Activated CD8-positive, alpha-beta T cell treated with anti-CD3 and anti-CD28 coated beads for 36 hours (primary cell): ENCODE measurements at places on chromosomes 16 and 17.
A peak's percentile ranks its signal among the peaks of the same experiment; 100 is the strongest.

GRCh38 chr17:57918017-57918895, 37.0 kb downstream of the CUEDC1 start:
- no peak for DNase-seq

DNA sequence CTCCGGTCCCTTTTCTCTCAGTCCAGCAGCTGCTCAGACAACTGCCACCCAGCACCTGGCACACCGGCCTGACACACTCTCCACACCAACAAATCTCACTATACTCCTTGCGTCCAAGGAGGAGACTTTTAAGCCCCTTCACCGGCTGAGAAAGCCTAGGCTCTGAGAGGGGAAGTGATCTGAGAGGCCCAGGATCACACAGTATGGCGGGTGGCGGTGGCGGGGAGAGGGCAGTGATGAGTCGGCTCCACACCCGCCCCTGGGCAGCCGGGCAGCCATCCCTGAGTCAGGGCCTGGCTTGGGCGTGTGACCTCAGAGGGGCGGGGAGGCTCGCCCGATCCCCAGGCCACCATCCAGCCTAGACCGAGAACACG, 569 bp downstream of the FLII start:
- peak; percentile 77 for DNase-seq

DNA sequence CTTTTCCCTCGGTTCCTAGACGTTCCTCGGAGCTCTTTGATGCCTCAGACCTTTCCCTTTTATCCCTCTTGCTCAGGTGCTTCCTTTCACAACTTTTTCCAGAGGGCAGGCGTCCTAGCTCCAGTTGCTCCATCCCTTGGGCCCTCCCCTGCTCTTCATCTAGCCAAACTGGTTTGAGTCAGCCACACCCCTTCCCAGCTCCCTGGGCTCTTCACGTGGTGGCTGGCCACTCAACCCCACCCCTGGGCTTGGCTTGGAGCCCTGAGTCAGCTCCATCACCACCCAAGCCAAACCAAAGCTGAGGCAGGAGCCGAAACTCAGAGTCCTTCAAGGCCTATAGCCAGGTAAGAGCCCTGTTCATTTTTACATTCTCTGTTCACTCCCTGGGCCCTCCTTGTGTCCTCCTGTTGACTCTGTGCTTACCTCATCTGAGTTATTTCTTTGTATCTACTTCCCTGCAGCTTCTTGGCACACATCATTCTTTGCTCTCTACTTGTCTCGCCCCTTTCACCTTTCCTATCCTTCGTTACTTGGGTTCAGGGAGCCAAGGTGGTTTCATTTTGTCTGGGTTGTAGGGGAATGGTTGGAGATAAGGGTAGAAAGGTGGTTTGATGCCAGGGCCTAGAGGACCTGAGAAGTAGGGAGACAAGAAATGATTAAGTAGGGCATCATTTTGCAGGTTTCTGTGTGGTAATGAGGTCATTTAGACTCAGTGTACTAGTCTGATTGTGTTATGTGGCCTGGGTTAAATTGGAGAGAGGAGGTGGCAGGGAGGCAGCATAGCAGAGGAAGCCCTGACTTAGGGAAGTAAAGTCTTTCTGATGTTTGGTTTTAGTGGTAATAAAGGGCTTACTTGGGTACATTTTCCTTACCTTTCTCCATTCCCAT, 7.6 kb upstream of the PHKG2 start:
- DNase-seq, result no peak

GRCh38 chr17:76382803-76383545, 1.4 kb upstream of the SPHK1 start:
- DNase-seq, result peak; percentile 86

DNA sequence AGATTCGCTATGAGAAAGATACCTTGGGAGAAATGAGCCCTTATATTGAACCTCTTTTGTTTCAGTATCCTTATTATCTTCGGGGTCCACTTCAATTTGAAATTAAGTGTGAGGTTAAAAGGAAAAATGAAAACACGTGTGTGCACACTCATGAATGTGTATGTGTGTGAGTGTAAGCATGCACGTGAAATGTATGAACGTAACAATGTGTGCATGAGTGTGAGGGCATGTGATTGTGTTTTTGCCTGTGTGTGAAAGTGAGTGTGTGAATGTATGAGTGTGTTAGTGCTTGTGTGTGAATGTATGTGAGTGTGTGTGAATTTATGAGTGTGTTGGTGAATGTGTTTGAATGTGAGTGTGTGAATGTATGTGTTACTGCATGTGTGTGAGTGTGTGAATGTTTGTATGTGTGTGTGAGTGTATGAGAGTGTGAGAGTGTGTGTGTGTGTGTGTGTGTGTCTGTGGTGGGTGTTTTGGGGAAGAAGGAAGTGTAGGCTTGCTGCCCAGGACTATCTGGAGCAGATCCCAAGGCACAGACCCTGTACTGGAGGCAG, 224.0 kb upstream of the CDH13 start:
- DNase-seq, result no peak
